ENCODE measurements at places on chromosomes 7 and 10.

DNA sequence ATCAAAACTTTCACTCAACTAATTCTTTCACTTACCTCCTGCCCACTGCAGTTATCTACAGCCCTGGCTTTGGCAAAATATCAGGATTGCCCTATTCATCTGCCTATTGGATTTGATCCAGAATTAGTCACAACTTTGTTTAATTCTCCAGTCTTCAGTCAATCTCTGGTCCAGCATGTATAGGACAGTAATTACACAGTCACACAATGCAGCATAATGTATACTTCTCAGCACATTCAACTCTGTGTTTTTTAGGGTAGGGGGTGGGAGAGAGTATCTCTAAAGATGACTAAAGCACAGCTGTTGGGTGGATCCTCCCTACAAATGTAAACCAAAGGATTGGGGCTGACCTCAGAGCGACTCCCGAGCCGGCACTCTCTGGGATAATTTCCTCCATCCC is 17.7 kb upstream of the NRP1 start:
- DNase-seq = no peak

DNA sequence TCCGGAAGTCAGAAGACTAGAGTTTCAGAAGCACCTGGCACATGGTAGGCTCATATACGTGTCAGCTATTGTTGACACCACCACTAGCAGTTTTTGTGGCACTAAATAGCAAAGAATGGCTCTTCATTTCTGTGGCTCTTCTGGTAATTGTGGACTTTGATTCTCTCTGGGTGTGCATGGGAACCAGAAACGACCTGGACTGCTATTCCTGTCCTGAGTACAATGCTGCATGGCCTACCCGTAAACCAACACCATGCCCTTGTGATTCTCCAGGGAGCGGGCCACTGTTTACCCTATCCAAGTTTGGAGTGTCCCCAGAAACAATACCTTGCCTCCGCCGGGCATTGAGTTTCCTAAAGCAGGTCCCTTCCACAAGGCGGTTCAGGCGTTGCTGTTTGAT is 162.9 kb upstream of the AOAH start:
- DNase-seq = no peak

- no peak for DNase-seq
Measured at GRCh38 chr7:70408477-70408876, 723.5 kb upstream of the GALNT17 start.

- no peak for DNase-seq
Measured at GRCh38 chr10:131650169-131650705, 250.6 kb upstream of the PPP2R2D start.
